ENCODE measurements at places on chromosomes 7 and 10.
A peak's percentile ranks its signal among the peaks of the same experiment; 100 is the strongest.

DNA sequence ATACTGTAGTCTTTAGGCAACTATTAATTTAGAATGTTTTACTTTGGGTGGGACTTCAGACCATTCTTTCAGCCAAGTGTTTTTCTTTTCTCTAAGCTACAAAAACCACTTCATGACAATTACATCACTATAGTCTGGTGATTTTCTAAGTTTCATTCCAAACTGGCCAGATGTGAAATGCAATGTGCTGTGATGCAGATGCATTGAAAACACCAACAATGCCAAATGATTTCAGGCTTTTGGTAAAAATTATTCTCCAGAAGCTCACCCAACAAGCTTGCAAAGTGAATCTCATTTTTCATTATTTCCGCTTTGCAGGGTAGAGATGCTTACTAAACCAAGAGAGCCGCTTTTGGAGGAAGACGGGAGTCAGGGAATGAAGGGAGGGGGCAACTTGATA is 118.4 kb upstream of the ANK3 start:
- DNase-seq: no peak

- DNase-seq: no peak
These were observed 236.6 kb upstream of the PPP1R3A start for GRCh38 chr7:114155116-114156110.

DNA sequence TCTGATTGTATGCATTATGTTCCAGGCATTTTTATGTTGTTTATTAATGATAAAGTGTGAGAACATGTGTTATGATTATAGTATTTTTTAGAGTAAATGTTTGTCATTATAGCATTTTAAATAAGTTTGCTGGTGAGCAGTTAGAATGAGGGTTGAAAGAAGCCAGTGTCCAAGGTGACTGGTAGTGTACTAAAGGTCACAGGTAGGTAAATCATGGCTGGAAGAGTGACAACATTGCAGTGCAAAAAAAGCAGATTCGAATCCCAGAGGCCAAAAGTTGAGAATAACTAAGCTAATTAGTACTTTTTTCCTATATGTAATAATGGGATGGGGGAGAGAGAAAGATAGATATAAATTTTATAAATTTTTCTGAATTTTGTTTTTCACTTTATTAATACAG is 44.0 kb downstream of the RSBN1L start:
- no peak for DNase-seq

DNA sequence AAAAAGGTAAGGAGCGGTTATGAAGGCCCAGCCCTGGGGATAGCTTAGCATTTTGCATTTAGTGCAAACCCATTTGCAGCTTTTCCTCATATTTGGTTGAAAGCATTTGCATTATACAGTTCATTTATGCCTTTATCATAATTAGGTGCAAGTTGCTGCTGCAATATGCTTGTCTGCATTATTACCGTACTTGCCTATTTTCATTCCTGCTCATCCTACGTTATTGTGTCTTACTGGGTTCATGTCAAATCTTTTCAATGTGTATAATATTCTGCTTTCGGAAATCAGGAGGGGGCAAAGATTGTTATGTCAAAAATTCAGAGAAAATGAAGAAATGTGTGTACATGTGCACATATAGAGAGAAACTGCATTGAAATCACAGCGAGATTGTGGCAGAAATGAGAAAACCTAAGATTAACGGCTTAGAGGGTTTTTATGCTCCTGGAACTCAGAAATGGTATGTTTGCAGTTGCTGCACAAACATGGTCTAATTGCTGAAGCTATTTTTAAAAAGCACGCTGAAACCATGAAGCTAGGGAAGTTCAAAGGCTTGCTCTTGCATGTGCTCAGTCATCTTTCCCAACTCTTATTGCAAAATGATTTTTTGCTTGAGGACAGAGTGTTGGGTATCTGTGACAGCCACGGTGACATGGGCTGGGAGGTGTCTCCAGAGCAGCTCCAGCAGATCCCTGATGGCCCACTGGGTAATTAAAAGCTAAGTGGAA is 613.2 kb downstream of the SDK1 start:
- peak; percentile 15 for DNase-seq

DNA sequence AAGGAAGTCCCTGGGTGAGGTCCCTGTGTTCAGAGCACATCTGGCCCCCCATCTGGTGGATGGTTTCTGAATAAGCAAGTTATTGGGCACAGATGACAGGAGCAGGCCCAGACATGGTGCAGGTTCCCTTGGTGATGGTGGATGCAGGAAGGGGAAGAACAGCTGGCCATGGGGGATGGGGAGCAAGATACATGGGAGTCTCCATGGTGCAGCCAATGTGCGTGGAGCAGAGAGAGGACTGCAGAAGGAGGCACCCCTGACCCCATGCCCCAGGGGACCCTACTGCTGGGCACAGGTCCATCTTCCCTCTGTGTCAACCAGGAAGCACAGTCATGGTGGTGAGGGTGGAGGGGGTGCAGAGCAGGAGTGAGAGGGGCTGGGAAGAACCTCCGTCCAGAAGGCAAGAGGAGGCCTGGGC is 43.8 kb upstream of the RABGEF1 start:
- DNase-seq: no peak

- no peak for DNase-seq
These were observed 46.3 kb upstream of the FZD9 start for GRCh38 chr7:73387221-73387828.

DNA sequence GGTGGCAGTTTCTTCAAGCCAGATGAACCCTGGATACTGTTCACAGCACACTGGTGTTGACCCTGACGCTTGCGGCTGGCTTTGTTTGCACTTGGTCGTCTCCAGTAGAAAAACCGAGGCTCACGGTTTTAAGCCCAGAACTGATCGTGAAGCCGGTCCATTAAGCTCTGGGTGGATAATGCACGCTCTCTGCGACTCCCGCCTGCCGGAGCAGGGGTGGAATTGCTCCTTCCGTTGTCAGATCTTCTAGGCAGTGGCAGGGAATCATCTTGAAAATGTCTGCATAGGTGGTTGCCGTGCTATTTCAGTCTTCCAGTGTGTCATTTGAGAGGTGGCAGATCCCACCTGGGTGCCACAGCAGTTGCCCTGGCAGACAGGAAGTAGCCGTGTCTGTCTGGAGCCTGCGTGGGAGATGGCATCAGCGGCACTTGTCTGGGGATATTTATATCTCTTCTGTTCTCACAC is 35.9 kb upstream of the AP5Z1 start:
- peak; percentile 76 for DNase-seq

- peak; percentile 87 for DNase-seq
These were observed 94.9 kb downstream of the LYZL2 start for GRCh38 chr10:30534465-30535144.

DNA sequence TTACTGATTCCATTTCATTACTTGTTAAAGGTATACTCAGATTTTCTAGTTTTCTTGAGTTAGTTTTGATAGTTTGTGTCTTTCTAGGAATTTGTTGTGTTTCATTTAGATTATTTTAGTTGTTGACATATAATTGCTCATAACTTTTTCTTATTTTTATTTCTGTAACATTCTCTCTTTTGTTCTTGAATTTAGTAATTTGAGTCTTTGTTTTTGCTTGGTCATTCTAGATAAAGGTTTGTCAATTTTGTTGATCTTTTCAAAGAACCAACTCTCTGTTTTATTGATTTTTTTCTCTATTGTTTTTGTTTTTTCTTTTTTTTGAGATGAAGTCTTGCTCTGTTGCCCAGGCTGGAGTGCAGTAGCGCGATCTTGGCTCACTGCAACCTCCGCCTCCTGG is 7.2 kb downstream of the EXOC6 start:
- no peak for DNase-seq

DNA sequence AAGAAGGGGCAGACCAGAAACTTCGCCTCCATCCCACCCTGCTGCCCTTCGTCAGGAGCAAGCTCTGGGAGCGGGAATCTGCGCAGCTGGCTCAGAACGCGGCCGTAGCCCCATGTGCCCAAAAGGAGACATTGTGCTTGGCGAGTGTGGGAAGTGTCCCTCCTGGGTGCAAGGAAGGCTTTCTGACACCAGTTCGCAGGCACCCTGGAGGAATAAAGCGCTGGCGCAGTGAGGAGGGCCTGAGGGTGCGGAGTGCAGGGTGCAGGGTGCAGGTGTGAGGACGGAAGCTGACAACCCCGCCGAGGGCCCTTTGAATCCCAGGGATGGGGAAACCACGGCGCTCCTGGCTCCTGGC is 811 bp downstream of the SLIT1 start:
- no peak for DNase-seq

DNA sequence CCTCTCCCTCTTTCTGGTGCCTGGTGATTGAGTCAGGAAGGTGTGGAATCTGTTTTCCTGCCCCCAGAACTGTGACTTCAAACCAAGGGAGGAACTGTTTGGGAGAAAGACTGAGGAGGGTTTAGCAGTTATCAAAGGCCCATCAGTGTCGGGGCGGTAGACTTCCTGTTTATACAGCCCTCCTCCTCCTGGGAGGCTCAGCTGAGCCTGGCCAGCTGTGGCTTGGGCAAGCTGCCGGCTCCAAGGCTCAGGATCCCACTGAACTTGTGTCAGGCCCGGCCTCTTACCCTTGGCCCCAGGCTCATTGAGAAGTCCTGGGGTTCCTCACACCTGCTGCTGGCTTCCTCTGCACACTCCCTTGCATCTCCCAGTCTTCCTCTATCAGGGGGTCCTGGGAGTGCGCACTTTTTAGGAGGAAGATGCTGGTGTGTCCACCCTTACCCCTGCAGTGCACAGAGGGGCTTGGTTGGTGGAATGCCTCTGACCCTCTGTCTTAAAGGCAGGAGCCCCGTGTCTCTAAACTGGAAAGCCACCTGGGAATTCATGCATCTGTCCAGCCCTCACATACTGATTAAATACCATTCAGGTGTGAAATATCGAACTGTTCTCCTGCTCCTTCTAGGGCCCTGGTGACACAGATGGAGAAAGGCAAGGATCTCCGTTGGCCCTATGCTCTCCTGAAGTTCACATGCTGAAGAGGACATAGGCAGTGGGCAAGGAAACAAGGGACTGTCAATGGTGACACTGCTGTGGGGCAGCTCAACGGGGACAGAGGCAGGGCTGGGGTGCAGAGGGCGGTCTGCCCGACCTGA is 32.4 kb downstream of the CXCL12 start:
- peak; percentile 32 for DNase-seq

- no peak for DNase-seq
These were observed 175.1 kb downstream of the CXCL12 start for GRCh38 chr10:44209811-44210210.

DNA sequence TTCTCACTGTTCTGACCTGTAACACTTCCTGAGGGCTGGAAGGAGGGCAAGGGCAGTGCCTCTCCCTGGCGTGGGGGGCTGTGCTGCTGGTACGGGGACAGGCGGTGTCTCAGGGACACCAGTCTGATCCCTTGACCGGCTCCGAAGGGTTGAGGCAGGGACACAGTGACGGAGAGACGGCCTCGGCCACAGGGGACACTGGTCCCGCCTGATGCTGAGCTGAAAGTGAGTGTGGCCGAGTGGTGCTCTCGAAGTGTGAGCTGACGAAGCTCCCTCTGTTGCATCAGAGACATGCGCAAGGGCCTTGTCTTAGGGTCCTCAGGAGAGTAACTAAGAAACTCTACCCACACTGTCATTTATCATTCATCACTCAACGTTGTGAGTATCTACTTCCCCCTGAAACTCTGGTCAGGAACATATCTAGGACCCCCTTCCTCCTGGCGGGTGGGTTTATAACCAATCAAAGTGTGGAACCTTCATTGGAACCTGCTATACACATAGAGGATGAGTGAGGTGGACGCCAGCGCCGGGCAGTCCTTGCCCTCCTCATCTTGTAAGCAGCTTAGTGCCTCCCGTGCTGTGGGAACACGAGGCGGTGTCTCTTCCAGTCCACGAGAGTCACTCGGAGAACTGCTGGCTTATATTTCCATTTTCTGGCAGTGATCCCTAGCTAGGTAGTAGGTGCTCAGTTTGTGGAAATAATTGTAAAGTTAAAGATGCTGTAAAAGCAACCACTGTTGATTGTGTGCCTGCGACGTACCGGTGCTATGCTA is 283.1 kb downstream of the DNAJB6 start:
- DNase-seq: no peak

- DNase-seq: no peak
These were observed 171.9 kb downstream of the ARID5B start for GRCh38 chr10:62073429-62073828.

DNA sequence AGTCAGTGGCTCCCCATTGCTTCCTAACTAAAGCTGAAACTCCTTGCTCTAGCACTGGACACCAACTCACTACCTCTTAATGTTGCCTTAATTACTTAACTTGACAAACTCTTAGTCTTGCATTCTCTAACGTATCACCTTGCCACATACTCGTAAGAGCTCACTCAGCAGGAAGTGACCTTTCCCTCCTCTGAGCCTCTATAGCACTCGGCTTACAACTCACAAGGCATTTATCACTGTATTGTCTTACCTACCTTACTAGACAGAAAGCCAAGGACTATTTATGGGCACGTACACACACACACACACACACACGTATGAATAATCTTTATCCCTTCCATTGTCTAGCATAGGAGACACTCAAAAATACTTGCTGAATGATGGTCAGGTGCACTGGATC is 21.2 kb downstream of the CEP41 start:
- DNase-seq: peak; percentile 39

- DNase-seq: no peak
These were observed 50.6 kb downstream of the PDK4 start for GRCh38 chr7:95545673-95546072.

GRCh38 chr10:94279835-94280709 is 82.7 kb downstream of the NOC3L start:
- DNase-seq: peak; percentile 68

GRCh38 chr7:3991731-3992231 is 690.3 kb upstream of the FOXK1 start:
- no peak for DNase-seq
